ENCODE measurements at places on chromosomes 11 and 22.

DNA sequence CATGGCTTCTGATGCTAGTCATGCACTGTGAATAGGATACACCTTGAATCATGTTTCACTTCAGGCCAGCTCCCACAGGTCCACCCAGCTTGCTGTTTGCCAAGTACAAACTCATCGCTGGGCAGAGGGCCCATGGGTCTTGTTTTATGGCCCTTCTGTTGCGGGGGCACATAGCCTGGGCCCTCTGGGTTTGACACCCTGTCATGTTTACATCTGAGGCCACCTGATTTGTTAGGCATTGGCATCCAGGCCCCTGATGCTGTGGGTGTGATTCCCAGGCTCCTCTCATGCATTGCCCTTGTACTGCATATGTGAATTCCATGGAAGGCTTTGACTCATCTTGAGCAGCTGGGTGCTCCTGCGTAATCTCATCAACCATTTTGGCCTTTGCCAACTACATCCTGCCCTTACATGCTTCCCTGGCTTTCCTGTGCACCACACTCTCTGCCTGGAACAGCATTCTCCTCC lies 32.6 kb downstream of the PPFIBP2 start:
- no peak for DNase-seq

- DNase-seq, result no peak
Observed at GRCh38 chr11:114340311-114341131, 44.3 kb downstream of the NNMT start.

- DNase-seq, result no peak
Observed at GRCh38 chr11:44955015-44955738, 4.5 kb upstream of the TP53I11 start.

DNA sequence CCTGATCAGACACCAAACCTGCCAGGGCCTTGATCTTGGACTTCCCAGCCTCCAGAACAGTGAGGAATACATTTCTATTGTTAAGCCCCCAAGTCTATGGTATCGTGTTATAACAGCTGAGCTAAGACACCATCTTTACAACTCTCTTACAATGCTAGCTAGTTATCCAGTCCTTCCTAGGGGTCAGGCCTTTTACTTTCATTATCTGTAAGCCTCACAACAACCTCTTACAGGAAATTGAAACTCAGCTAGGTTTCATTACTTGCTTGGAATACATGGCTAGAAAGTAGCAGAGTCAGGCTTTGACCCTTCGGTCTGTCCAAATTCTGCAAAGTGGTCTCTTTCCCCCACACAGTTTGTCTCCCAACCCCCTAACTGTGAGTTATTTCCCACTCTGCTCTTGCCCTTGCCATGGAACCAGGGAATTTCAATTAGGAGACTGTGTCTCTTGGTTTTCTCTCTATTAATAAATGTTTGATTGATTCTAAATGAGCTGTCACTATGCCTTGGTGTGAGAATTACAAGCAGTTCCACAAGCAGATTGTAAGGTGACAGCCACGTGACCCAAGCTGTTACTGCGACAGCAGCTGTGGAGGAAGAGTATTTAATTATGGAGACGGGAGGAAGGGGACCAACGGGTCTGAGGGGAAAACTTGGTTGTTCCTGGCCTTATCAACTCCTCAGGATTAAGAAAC lies 38.4 kb upstream of the CLMP start:
- DNase-seq, result no peak

- no peak for DNase-seq
Observed at GRCh38 chr22:46758867-46759290, 3.6 kb upstream of the TBC1D22A start.

GRCh38 chr11:55658608-55659007 lies 3.4 kb upstream of the OR4C6 start:
- no peak for DNase-seq

DNA sequence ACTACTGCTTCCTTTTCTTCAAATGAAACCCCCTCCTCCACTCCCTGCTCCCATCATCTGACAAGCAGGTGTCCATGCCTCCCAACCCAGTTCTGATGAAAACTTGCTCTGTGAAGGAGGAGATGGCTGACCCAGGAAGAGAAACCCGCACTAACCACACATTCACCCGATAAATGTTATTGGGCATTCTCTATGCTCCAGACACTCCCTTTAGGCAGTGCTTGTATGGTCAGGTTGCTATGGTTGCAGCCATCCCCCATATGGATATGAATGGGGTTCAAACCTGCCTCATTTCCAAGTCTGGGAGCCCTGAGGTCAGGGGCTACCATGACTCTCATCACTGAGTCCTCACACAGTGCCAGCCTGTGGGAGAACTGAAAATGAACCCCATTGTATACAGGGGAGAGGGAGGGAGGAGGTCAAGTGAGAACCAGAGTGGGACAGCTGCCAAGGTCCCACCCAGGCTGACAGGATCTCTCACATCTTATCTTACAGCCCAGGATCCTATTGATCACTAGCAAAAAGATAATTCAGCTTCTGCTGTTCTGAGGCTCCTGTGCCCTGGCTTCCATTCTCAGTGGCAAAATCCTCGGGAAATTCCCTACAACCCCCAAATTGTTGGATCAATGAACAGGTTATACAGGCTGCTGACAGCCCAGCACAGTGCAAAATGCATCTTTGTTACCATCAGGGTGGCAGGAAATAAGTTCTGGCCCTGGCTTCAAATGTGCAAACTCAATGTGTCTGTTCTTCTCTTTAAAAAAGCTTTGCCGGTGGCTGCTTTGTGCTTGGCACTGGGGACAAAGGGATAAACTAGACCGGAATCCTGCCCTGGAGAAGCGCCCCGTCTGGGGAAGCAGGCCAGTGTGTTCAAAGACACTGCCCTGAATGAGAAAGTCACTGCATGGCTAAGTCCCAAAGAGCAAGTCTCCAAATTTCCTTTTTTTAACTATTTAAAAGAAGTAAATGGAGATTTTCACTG lies 22.7 kb upstream of the ACER3 start:
- DNase-seq, result no peak

- peak; percentile 49 for DNase-seq
Observed at GRCh38 chr11:1742371-1742770, 8.0 kb downstream of the IFITM10 start.

- DNase-seq, result no peak
Observed at GRCh38 chr22:50633086-50633485, 5.1 kb upstream of the ARSA start.

- DNase-seq, result no peak
Observed at GRCh38 chr11:6505577-6506240, 8.6 kb downstream of the DNHD1 start.

GRCh38 chr11:7591107-7591894 lies 77.5 kb downstream of the PPFIBP2 start:
- no peak for DNase-seq

- peak; percentile 80 for DNase-seq
Observed at GRCh38 chr11:1208394-1209261, 14.2 kb upstream of the MUC5B start.

DNA sequence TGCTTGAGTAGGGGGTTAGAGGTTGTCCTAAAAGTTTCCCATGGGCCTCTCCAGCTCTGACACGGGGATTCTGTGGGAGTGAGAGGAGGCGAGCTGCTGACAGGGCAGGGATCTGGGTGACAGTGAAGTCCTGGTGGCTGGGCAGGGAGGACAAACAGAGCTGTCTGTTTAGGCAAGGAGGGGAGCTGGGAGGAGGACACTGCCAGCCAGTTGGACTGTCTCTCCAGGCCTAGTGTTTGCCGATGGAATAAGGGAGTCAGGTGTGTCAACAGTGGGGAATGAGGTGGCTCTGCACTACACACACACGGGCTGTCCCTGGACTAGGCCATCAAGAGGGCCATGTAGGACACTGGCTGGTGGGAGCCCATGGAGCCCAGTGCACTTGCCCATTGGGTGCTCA lies 20.6 kb upstream of the SYT7 start:
- no peak for DNase-seq

- no peak for DNase-seq
Observed at GRCh38 chr11:8910649-8911026, 351 bp upstream of the AKIP1 start.

GRCh38 chr11:128644576-128644975 lies 49.3 kb upstream of the FLI1 start:
- no peak for DNase-seq

DNA sequence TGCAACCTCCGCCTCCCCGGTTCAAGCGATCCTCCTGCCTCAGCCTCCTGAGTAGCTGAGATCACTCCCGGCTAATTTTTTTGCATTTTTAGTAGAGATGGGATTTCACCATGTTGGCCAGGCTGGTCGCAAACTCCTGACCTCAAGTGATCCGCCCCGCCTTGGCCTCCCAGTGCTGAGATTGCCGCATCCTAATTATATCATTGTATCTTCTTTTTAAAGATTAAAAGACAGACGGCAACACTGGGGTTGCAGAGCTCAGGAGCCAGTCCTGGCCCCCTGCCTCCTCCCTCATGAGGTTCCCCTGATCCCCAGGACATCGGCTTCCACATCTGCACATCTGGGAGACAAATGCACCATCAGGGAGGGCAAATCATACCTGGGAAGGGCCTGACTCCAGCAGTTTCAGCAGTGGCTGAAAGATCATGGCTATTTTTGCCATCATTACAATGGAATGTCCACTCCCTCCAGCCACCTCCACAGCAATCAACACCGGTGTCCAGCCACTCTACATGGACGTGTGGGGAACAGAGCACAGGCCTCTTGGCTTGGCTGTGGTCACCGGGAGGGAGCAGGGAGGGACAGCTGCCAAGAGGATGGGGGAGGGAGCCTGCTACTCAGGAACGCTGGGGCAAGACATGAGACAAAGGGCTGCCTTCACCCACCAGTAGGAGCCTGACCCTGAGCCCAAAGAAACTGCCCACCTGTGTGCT lies 9.2 kb upstream of the CELSR1 start:
- no peak for DNase-seq

- DNase-seq, result no peak
Observed at GRCh38 chr11:69099180-69099579, 50.4 kb downstream of the TPCN2 start.

GRCh38 chr22:33756508-33756949 lies 163.7 kb downstream of the LARGE1 start:
- DNase-seq, result no peak

GRCh38 chr11:33952805-33953204 lies 60.9 kb upstream of the LMO2 start:
- no peak for DNase-seq

GRCh38 chr11:47509077-47509536 lies 43.8 kb downstream of the CELF1 start:
- no peak for DNase-seq

GRCh38 chr11:36362902-36363301 lies 66.8 kb downstream of the PRR5L start:
- DNase-seq, result no peak

GRCh38 chr22:38345782-38346181 lies 28.5 kb upstream of the CSNK1E start:
- peak; percentile 28 for DNase-seq

DNA sequence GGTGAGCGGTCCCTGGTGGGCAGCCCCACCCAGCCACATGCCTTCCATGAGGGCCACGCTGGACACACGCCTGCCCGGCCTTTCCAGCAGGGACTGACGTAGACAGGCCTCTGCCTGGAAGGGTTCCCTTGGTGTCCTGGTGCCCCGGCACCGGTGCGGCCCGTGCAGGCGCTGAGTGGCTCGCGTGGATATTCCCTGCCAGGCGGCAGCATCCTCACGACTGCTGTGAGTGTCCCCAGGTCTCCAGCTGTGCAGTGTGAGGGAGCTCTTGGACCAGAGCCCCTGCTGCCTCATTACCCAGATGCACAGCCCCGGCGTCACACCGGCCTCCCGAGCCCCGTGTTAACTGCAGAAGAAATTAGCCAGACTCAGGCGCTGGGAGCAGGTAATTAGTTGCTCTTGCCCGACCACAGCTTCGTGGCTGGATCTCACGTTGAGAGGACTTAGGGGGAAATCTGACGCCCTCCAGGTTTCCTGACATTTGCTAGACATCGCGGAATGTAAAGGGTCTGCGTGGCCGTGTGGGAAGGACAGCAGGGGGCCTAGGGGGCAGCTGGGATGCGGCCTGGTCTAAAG lies 1196.3 kb downstream of the BRD1 start:
- no peak for DNase-seq

GRCh38 chr11:100174881-100175280 lies 512.2 kb upstream of the ARHGAP42 start:
- no peak for DNase-seq

DNA sequence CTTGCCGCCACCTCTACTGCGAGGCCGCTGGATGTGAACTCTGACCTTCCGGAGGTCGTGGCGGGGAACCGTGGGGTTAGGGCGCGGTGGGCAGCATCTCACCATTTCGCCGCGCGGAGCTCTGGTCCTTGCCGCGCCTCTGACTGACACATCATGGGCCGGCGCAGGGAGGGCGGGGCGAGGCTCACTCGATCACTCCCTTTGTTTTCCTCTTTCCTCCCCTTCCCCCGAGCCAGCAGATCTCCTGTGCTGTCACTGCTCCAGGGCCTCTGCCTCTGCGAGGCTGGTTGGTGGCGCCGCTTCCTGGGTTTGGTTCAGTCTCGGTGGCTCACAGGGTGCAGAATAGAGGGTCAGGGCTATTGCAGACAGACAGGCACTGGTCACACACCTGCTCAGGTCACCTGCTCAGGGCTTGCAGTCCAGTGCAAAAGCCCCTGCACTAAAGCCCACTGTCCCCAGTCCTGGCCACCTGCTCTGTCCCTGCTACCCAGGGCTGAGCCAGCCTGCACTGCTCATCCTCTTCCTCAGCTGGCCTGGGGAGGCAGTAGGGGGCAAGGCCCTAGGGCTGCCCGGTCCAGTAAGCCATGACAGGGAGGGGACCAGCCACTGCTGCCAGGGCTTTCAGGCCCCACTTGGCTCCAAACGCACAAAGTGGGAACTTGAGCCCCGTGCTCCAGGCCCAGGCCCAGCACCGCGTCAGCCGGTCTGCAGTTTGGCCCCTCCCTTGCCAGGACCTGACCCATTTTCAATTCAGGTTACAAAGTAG lies 36.2 kb downstream of the PISD start:
- DNase-seq, result no peak

GRCh38 chr11:21582791-21583190 lies 610.1 kb upstream of the ANO5 start:
- DNase-seq, result no peak

GRCh38 chr11:17529844-17530185 lies 14.4 kb downstream of the USH1C start:
- no peak for DNase-seq

Data from mesenteric fat pad (tissue), 1 donor.